CD4-positive, alpha-beta memory T cell (primary cell): ENCODE measurements at places on chromosomes 11 and 22. TPM values are rescaled to one million over a fixed set of nuclear protein-coding genes. Genes with fewer than 3 reads are reported as not detected.

TESMIN gene
- 2.6 TPM for polyA plus RNA-seq

- no peaks in the 10 kb centered on the region for H3K36me3 ChIP-seq
- no peaks in the 10 kb centered on the region for H3K27me3 ChIP-seq
- no peaks in the 10 kb centered on the region for H3K4me1 ChIP-seq
- H3K27ac ChIP-seq: no peak overlapping the region
- H3K4me3 ChIP-seq: no peak overlapping the region
- DNase-seq: no peak
Measured at GRCh38 chr11:19551457-19551856, 161.2 kb upstream of the NAV2 start.

CCDC73 gene
- polyA plus RNA-seq: not detected

RASSF10 gene
- polyA plus RNA-seq: not detected

C11orf91 gene
- not detected for polyA plus RNA-seq

DNA sequence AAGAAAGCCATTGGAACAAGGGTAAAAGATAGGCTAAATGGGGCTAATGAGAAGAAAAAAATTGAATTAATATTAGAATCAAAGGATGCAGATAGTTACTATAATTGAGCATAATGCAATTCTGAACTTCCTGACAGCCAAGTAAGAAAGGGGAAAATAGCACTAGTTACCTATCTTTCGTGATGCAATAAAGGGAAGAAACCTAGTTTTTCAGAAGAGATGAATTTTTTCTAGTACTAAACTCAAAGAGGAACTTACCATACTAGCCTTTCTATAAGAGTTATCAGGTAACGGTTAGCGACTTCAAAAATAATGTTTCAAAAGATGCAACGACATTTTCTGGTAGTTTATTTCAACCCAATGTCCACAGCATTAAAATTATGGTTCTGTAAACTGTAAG lies 8.8 kb upstream of the WT1 start:
- H3K36me3 ChIP-seq: no peaks in the 10 kb centered on the region
- peaks cover 27% of the 10 kb centered on the region for H3K27me3 ChIP-seq
- DNase-seq: no peak
- no peak overlapping the region for H3K27ac ChIP-seq

DNA sequence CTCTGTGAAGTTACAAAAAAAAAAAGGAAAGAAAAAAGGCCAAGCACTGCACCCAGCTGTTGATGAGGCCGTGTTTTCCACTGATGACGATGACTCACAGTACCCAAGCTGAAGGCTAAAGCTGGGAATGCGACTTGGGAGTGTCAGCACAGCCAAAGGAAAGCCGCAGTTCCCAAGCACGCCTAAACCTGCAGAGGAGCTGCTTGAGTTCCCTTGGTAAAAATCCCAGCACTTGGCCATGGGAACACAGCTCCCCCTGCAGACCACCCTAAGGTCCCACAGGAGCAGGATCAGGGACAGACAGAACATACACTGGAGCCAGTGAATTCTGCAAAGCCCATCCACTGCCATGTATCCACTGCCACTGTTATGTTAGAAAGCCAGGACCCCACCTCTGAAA lies 39.9 kb downstream of the SERGEF start:
- no peaks in the 10 kb centered on the region for H3K4me1 ChIP-seq
- H3K27me3 ChIP-seq: no peaks in the 10 kb centered on the region
- H3K27ac ChIP-seq: no peak overlapping the region
- no peak for DNase-seq
- peaks cover 8% of the 10 kb centered on the region for H3K36me3 ChIP-seq

GRCh38 chr11:125505492-125506080 lies 9.5 kb upstream of the FEZ1 start:
- no peak overlapping the region for H3K4me3 ChIP-seq
- peaks cover 8% of the 10 kb centered on the region for H3K4me1 ChIP-seq
- no peaks in the 10 kb centered on the region for H3K36me3 ChIP-seq
- no peak for DNase-seq
- H3K27ac ChIP-seq: no peak overlapping the region
- H3K27me3 ChIP-seq: no peaks in the 10 kb centered on the region

RAB3IL1 gene
- not detected for polyA plus RNA-seq

GRCh38 chr11:126716456-126717083 lies 284.0 kb downstream of the KIRREL3 start:
- peak; percentile 7 for DNase-seq
- H3K4me1 ChIP-seq: no peaks in the 10 kb centered on the region
- H3K27me3 ChIP-seq: no peaks in the 10 kb centered on the region
- H3K4me3 ChIP-seq: no peak overlapping the region

- no peaks in the 10 kb centered on the region for H3K4me1 ChIP-seq
- no peak overlapping the region for H3K4me3 ChIP-seq
- DNase-seq: no peak
- H3K27ac ChIP-seq: no peak overlapping the region
- peaks cover 6% of the 10 kb centered on the region for H3K27me3 ChIP-seq
Measured at GRCh38 chr11:15119352-15119751, 4.6 kb downstream of the INSC start.

ANO1 gene
- not detected for polyA plus RNA-seq

VPREB1 gene
- not detected for polyA plus RNA-seq

DNA sequence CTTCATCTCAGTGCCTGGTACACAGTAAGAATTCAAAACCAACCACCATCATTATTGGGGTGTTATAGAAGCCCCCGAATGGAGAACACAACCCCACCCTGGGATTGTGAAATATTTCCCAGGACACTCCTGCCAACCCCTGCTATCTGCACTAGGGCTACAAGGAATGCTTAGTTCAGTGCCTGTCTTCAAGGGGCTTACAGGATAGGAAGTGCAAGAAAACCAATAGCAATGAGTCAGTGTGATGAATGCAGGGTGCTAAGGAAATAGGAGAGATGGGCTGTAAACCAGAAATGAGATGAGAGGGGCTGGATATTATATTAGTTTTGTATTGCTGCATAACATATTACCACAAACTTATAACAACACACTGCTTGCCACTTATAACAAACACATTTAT lies 965 bp upstream of the ASCC2 start:
- H3K27ac ChIP-seq: peak overlapping the region; percentile 72
- no peaks in the 10 kb centered on the region for H3K27me3 ChIP-seq
- H3K36me3 ChIP-seq: no peaks in the 10 kb centered on the region

SLC17A6 gene
- polyA plus RNA-seq: not detected

DLG2 gene
- polyA plus RNA-seq: 1.1 TPM

KCNC1 gene
- 0.23 TPM for polyA plus RNA-seq

C11orf97 gene
- polyA plus RNA-seq: not detected
